ENCODE measurements at places on chromosomes 3 and 15.

- no peak for DNase-seq
Measured at GRCh38 chr3:82000773-82001172, 239.3 kb upstream of the GBE1 start.

DNA sequence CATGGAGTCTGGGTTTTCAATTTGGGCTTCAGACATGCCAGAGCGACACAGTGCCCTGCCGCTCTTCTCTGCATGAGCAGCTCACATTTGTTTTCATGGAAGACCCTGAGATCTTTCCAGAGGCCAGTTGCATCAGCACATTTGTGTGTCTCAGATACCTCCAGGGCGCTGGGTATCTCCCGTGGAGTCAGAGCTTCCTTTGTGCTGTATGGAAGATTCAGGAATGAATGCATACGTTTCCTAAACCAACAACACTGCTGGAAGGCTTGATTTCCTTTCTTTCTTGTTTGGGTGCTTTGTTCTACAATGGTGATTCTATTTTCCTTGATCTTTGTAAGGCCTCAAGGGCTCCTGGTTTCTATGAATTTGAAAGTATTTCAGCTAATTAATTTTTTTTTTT, 106.5 kb downstream of the CACNA2D3 start:
- no peak for DNase-seq

GRCh38 chr15:34850121-34850520, 54.8 kb upstream of the ACTC1 start:
- DNase-seq, result no peak

DNA sequence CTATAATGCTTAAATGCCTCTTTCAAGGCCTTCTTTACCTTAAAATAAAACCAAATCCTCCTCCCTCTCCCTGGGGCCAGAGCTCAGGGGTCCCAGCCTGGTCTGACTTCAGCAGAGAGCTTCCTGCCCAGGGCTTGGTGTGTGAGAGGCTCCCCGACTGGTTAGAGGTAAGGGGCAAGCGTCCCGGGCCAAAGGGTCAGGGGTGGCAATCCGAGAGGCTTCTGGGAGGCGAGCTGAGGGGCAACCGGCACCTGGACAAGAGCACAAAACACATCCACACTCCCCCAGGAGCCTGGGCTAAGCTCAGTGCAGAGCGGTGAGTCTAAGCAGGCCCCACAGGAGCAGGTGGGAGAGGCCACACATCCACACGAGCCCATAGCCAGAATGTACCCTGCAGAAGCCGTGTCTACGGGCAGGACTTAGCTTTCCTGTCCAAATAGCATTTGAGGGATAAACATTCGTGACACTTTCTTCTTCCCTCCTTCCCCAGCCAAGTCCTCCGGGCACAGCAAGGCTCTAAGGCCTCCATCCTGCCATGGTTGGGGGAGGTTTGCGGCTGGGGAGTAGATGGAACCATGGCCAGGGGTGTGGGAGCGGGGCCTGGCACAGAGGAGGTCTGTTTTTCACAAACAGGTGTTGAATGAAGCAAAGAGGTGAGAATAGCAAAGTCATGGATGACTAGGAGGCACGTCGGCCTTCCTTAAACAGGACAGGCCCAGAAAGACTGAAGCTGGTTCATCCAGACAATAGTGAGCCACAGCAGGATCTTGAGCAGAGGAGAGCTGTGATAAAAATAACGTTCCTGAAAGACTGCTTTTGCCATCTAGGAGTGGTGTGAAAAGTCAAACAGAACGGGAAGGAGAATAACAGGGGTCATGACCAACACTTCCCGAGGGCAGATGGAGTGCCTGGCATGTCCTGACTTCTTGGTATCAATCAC, 98.7 kb upstream of the IQSEC1 start:
- DNase-seq, result no peak

GRCh38 chr3:17915341-17915740, 172.9 kb upstream of the TBC1D5 start:
- DNase-seq, result no peak

DNA sequence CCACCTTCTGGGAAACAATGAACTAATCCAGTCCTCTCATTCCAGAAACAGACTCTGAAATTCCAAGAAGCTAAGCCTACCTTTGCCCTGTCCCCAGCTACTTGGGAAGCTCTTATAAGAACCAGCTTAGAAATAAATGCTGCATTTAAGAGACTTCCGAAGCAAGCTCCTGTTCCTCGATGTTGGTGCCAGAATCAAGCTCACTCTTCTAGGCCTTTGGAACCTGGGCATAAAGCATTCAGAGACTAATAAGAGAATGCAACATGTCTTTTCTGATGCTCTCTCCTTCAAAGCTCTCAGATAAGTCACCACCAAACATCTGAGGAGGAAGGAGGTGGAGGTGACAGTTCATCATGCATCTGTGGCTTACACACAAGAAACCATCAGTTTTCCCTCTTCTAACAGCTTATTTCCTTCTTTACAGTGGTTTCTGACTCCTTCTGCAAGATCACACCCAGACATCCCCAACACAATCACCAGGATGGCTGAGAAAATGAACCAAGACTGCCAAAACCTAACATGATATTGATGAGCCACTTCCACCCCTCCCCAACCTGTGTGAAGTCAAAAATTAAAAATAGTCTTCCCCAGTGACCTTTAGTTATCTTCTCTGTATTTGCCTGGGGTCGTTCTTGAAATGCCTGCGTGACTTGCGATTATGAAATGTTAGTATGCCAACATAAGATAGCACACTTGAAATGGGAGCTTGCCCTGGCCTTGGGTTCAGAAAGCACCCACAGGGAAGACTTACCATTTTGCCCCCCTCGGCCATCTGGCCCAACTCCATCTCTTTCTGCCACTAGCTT, 11.5 kb downstream of the ARHGEF3 start:
- DNase-seq, result no peak

- DNase-seq, result no peak
Measured at GRCh38 chr3:112813723-112814171, 32.9 kb downstream of the CD200R1L start.

All from dermis microvascular lymphatic vessel endothelial cell (primary cell).